Stimulated activated CD4-positive, alpha-beta T cell treated with anti-CD3 and anti-CD28 coated beads, Interleukin-1b, Interleukin-23, amount 100 ng/mL, for 4 hours (primary cell): ENCODE measurements at places on chromosomes 1 and 21.

GRCh38 chr1:116067566-116067890 lies 43.7 kb upstream of the MAB21L3 start:
- no peak for DNase-seq

DNA sequence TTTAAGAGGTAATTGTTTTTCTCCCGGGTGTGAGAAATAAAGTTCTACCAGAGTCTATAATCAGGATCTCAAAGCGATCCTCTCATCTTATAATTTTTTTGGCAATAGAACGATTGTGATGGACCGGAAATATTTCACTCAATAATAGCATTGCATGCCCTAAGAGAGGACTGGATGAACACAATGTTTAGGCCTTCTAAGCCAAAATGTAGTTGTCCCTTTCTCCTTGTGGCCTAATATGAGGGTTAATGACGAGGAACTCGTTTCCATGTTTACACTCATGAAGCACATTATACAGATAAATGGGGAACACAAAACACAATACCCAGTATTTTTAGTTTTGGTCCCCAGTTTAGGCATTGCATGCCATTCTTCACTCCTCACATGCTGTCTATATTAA lies 5.9 kb downstream of the TBX15 start:
- no peak for DNase-seq

DNA sequence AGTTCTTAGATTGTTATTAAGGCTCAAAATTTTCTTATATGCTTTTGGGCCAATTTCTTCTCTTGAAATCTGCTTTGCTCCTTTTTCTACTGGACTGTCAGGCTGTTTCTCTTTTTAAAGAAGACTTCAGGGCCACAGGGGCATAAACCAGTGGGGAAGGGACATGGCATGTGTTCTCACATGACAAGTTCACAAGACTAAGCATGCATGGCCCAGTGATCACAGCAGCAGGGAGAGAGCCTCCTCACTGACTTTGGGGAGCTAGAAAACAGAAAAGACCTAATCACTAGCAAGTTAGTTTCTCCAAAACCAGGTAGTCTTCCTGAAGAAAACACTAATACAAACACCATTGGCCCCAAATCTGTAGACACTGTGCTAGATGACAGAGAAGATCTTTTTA lies 64.8 kb downstream of the RAB3GAP2 start:
- DNase-seq: no peak

- no peak for DNase-seq
Observed at GRCh38 chr1:23100074-23100748, 68.4 kb downstream of the LUZP1 start.

- no peak for DNase-seq
Observed at GRCh38 chr1:163664671-163665335, 343.0 kb downstream of the NUF2 start.

DNA sequence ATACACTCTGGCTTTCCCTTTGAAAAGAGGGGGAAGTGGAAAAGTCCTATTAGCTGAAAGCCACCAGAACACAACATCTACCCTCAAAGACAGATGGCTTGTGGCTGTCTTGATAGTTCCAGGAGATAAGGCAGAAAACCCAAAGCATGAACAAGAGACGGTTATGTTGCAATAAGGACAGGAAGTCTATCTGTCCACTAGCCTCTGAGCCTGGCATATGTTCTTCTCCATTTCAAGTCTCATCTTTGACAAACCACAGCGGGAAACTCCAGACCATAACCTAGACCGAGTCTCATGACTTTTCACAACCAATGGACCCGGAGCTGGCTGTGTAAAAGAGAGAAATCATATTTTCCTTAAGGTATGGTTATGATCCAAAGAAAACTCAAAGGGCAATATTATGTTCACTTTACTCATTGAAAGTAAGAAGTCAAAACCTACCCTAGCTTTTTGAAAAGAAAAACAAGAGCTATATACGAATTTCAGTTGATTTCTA lies 33.8 kb downstream of the DUSP10 start:
- no peak for DNase-seq

GRCh38 chr1:14599183-14599791 lies 802 bp downstream of the KAZN start:
- DNase-seq: no peak

- DNase-seq: no peak
Observed at GRCh38 chr1:100832694-100833428, 61.8 kb downstream of the EXTL2 start.

- no peak for DNase-seq
Observed at GRCh38 chr1:221444346-221444745, 297.5 kb downstream of the DUSP10 start.

GRCh38 chr1:220879509-220880361 lies 492 bp downstream of the HLX start:
- no peak for DNase-seq

GRCh38 chr1:31753707-31754349 lies 10.3 kb downstream of the ADGRB2 start:
- DNase-seq: no peak
